ENCODE measurements at places on chromosomes 2 and 18. TPM values are rescaled to one million over a fixed set of nuclear protein-coding genes. Genes with fewer than 3 reads are reported as not detected.

Gene CPO
- 1.7 TPM for polyA plus RNA-seq

Gene SEMA4C
- polyA plus RNA-seq, result 44.8 TPM

Gene APCDD1
- polyA plus RNA-seq, result 113 TPM

Gene EIPR1
- polyA plus RNA-seq, result 27.1 TPM

Gene IL36G
- polyA plus RNA-seq, result not detected

Gene RAX
- polyA plus RNA-seq, result not detected

Gene NEURL3
- polyA plus RNA-seq, result 4.8 TPM

Gene HOXD10
- polyA plus RNA-seq, result 188 TPM

Gene C2orf80
- 0.32 TPM for polyA plus RNA-seq

Gene ABCB11
- 0.05 TPM for polyA plus RNA-seq

Gene TXNL4A
- 96.8 TPM for polyA plus RNA-seq

Gene DUSP2
- polyA plus RNA-seq, result 2.1 TPM

Gene CDH2
- polyA plus RNA-seq, result 102 TPM
